ENCODE measurements at places on chromosomes 2 and 18.
A peak's percentile ranks its signal among the peaks of the same experiment; 100 is the strongest.

DNA sequence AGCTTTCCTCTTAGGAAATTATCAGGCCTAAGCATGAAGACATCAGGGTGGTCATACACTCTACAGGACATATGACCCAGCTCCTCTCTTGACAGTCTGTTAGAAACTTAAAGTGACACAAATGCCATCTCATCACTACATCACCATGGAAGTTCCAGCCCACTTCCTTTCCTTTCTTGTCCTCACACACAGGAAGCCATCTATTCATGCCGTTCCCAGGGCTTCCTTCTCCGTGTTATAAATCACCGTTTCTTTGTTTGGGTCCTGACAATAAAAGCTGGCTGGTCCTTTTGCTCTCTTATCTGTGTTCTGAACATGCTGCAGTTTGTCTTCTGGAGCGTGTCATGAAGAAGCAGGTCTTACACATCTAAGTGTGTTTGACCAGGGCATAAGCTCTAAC, 692.1 kb upstream of the CELF4 start:
- DNase-seq, result no peak

- DNase-seq, result no peak
Measured at GRCh38 chr2:227876300-227876801, 4.9 kb downstream of the DAW1 start.

DNA sequence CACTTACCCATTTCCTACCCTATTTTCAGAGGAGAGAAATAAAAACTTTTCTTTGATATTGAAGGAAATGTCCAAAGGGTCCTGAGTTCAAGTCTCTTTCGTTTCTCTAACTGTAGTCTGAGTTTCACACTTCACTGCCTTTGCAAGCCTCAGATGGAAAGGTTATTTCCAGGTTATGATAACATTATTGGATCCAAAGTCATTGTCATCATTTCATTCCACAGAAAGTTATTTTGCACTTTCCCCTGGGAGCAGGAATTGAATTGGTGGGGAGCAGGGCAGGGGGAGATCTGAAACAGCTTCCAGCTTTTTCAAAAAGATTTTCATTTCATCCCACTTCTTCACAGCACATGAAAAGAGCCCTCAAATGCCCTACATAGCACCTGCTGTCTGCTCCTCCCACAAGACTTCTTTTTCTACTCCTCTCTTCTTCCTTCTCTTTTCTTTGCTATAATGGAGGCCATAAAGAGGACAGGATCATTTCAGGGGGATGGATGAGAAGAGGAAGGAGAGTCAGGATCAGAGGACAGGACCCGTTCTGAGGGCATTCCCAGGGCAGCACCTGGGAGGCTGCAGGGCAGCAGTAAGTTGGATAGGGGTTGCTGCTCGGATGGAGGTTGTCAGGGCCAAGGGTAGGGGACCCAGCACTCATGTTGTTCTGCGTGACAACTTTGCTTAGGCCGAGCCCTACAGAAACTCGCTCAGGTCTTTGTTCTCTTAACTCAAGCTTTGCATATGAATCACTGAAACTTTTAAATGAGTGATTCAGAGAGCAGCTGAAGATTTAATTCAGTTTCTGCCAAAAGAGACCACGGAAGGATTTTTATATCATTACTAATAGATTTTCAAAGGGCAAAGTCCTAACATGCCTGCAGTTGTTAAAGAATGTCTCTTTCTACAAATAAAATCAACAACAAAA, 11.4 kb upstream of the GALNT5 start:
- no peak for DNase-seq

DNA sequence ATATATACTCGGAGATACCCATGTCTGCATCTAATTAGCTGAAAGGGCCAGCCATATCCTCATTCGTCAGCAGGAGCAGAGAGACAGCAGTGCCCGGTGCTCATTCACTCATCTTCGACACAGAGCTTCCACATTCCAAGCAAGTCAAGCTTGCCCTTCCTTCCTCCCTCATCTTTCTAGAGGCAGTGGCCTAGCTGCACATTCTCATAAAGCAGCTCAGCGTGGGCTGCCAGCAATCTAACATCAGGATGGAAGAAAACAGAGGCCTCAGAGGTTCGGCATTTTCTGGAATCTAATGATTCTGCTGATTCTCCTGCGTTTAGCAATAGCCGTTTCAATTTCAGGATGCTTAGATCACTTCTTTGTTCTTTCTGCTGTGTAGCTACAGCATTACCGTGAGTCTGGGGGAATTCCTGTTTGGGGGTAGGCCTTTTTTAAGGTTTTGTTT, 68.8 kb downstream of the CLHC1 start:
- DNase-seq, result no peak

DNA sequence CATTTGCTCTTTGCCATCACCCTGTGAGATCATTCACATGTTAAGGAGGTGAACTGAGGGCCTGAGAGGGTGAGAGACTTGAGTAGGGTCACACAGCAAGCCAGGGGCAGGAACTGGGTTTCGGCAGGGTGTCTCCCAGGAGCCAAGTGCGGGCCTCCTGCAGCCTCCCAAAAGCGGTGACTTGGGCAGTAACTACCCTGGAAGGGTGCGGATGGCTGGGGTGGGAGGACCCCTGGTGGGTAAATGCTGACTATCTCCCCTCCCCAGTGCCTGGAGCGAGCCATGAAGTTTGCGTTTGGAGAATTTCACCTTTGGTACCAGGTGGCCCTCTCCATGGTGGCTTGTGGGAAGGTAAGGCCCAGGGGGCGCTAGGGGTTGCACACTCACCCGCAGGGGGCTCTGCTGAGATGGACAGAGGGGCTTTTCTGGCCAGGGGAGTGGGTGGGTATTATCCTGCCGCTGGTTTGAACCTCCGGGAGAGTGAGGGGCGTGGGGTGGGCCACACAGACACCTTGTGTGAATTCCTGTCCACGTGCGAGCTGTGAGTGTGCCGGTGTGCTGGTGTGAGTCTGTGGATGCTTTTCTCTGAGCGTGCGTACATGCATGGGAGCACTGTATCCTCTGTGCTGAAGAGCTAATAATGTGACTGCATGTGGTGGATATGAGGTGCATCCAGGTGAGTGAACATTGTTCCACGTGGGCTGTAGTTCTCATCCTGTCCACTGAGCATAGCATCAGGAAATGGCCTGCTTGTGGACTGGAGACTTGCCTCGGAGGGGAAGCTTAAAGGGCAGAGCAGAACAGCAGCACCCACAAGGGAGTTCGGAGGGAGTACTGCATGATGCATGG, 91.0 kb upstream of the MCFD2 start:
- DNase-seq, result no peak

DNA sequence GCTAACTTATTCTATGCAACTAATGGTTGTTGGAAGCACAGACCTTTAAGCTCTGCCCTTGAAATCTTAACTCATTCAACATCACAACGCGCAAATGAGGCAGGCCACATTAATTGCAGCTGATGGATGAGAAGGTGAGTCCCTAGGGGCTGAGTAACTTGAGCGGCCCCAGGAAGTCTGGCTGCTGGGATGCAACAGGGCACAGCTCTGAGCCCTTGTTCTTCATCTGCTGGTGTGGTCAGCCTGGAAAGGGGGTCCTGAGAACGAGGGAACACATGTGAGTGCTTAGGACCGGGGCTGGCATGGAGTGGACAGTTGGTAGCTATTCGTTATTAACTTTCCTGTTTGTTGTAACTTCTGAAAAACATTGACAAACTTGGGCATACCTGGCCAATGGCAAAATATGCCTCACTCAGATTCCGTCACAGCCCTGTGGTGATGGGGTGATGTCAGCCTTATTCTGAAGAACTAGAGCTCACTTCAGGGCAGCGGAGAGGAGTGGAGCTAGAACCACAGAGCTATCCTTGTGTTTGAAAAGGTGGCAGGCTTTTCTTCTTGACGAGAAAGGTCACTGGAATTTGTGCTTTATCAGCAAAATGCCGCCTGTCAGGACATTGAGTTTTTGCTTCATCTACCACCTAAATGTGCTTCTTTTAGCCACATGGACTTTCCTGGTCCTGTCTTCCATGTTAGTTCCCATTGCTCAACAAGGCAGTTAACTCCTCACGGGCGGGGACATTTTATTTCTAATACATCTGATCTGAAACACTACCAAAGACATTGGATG, 145.9 kb upstream of the FHL2 start:
- DNase-seq, result no peak

GRCh38 chr18:11946756-11947155, 34.6 kb upstream of the IMPA2 start:
- DNase-seq, result peak; percentile 35

DNA sequence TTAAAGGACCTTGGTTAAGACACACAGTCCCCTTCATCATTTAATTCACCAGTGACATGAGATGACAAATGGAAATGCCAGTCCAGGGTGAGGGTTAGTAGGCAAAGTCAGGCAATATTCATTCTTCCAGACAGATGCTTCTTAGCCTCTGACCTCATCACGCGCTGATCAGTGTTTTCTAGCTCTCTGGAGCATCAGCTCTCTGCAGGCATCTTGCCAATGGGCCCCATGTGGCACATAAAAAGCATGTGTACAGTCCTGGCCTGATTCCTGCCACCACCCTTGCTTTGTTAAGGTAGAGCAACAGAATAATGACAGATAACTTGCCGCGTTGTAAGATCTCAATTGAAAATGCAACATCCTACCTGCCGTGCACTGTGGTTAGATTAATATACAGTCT, 20.3 kb upstream of the NPAS2 start:
- DNase-seq, result no peak

DNA sequence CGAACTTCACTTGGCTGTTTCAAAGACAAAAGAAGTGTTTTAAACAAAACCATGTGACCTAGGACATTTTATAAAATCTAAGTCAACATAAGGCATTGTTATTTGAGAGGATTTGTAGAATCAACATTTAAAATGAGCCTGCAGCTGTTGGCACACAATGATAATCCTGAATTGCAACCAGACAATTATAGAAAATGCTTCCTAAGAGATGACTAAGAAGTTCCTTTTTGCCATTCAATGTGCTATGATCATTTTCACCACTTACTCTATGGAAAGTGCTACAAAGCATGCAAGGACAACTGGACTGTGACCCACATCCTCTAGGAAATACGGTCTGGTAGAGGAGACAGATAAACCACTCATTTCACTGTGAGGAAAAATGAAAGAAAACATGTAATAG, 246.4 kb downstream of the CDH20 start:
- no peak for DNase-seq

- peak; percentile 93 for DNase-seq
Measured at GRCh38 chr2:86442642-86443005, 1.5 kb downstream of the KDM3A start.

GRCh38 chr18:34772887-34773286, 62.8 kb downstream of the DTNA start:
- peak; percentile 62 for DNase-seq

DNA sequence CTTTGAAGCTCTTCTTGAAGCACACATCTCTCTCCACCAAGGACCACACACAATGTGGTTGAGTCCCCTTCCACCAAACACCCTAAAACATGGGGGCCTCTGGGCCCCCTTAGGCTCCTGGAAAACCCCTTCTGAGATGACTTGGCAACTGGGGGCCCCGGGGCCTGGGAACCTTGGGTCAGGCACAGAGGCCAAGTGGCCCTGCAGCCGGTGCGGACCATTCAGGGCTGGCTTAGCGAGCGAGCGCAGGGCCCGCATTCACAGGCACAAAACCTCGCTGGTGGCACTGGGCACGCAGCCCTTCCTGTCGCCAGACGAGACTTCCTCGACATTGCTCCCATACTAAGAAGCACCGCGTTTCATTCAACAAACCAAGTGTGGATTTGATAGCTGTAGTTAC, 111.2 kb upstream of the ID2 start:
- DNase-seq, result no peak

DNA sequence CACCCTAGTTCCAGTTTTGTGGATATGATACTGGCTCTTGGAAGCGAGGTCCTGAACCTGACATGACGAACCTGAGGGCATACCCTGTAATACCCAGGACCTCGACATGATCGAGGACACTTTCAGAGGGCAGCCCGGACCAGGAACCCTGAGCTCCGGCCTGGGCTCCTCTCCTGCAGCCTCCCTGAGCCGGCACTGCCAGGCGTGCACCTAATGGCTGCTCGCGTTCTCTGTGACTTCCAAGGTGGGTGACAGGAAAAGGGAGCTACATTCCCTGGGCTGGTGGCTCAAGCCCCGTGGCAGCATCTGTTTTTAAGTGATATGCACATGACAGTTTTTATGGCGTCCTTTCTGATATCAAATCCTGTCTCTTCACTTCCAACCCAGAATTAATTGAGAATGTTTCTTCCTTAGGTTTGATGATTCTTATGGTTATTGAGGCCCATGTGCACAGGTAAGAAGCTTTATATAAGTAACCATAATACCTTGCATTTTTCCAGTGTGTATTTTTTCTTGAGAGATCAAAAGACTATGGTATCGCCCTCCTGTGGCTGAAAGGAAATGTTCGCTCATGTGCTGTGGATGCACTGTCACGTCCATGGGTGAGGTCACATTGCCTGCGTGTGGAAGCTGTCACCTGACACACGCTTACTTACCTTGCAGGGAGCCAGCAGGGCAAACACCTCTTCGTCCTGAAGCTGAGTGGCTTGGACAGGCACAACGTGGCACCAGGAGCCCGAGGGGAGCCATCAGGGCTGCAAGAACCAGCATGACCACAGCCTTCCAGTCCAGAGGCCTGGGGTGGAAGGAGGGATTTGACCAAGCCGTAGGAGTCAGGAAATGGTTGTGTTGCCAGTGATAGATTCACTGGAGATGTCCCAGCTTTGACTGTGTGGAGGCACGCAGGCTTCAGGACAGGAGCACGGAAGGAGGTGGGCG, 367.4 kb upstream of the MYT1L start:
- DNase-seq, result peak; percentile 55

- no peak for DNase-seq
Measured at GRCh38 chr2:41294331-41294730, 753.5 kb upstream of the PKDCC start.

- no peak for DNase-seq
Measured at GRCh38 chr2:66426244-66427111, 8.4 kb upstream of the MEIS1 start.

GRCh38 chr18:46650681-46651080, 6.3 kb downstream of the LOXHD1 start:
- no peak for DNase-seq

DNA sequence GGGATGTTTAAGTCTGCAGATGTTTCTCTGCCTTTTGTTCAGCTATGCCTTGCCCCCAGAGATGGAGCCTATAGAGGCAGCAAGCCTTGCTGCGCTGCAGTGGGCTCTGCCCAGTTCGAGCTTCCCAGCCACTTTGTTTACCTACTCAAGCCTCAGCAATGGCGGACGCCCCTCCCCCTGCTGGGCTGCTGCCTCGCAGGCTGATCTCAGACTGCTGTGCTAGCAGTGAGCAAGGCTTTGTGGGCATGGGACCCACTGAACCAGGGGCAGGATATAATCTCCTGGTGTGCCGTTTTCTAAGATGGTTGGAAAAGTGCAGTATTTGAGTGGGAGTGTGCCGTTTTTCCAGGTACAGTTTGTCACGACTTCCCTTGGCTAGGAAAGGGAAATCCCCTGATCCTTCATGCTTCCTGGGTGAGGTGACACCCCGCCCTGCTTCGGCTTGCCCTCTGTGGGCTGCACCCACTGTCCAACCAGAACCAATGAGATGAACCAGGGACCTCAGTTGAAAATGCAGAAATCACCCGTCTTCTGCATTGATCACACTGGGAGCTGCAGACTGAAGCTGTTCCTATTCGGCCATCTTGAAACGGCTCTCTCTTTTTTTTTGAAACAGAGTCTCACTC, 27.6 kb upstream of the ADAM23 start:
- no peak for DNase-seq
